ENCODE measurements at places on chromosomes 1 and 21. TPM values are rescaled to one million over a fixed set of nuclear protein-coding genes. Genes with fewer than 3 reads are reported as not detected.

PDPN gene
- not detected for polyA plus RNA-seq

DNA sequence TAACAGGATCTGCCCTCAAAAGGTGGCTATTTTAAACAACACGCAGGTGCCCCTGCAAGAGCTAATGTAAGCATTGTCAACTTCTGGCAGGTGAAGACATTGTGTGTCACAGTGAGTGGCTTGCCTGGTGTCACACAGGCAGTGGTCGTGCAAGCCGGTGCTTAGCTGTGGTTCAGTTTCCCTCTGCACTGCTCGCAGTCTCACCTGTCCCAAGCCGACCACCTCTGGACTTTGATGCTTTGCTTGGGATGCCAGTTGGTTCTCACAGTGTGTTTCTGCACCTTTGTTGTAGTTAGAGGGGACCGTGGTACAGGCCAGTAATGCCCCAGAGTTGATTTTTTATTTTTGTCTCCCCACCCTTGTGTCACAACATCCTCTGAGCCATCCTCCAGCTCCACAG, 85.2 kb downstream of the UCK2 start:
- no peaks in the 10 kb centered on the region for H3K27me3 ChIP-seq
- H3K27ac ChIP-seq: no peak overlapping the region
- H3K36me3 ChIP-seq: no peaks in the 10 kb centered on the region
- no peak overlapping the region for H3K4me3 ChIP-seq
- DNase-seq: no peak

- no peaks in the 10 kb centered on the region for H3K36me3 ChIP-seq
- DNase-seq: no peak
Measured at GRCh38 chr1:64050601-64051000, 152.8 kb upstream of the UBE2U start.

OR2T29 gene
- polyA plus RNA-seq: not detected

DNA sequence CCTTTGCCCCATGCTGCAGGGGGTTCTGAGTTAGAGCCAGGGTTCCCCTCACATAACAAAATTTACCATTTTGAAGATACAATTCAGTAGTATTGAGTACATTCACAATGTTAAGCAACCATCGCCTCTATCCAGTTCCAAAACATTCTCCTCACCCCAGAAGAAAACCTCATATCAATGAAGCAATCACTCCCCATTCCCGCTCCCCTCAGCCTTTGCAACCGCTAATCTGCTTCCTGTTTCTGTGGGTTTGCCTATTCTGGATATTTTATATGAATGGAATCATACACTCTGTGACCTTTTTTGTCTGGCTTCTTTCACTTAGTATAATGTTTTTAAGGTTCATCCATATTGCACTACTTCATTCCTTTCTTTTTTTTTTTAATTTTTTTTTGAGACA, 32.9 kb downstream of the SERINC2 start:
- H3K27me3 ChIP-seq: no peaks in the 10 kb centered on the region
- H3K36me3 ChIP-seq: no peaks in the 10 kb centered on the region
- no peak for DNase-seq
- H3K4me1 ChIP-seq: no peaks in the 10 kb centered on the region
- no peak overlapping the region for H3K4me3 ChIP-seq
- H3K27ac ChIP-seq: no peak overlapping the region

DNA sequence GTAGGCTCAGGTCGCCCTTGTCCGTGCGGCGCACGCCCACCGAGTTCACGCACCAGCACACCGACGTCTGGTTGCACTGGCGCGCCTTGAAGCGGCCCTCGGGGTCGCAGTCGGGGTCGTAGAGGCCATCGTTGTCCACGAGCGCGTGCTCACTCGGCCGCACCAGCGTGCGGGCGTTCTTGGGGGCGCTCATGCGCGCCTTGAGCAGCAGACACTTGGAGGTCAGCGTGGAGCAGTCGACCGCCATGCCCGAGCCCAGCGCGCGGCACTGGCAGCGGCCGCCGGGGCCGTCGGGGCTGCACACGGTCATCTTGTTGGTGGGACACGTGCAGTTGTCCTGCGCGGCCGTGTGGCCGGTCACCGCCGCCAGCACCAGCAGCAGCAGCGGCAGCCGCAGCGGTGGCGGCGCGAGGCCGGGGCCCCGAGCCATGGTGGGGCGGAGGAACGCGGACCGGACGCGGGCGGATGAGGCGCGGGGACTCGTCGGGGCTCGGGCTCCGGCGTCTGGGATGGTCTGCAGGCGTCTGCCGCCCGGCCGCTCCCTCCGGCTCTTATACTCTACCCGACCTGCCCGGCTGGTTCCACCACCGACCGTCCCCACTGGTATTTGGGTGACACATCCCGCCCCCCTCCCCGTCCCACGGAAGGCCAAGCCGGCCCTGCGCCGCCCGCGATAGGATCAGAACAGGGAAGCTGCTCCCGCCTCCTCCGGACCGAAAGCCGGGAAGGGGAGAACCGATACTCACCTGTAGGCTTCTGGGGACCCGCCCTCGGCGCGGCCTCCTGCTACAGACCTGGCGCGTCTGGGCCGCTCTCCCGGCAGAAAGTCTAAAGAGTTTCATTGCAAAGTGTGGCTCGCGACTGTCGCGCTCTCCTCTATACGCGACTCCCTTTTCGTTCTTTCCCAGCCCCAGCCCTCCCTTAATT, at the start of gene TACSTD2:
TSS of gene TACSTD2 (minus strand) at position 526 of the 927 bp plus-strand sequence. CDS start at position 430, 96 bp downstream.
- H3K36me3 ChIP-seq: no peaks in the 10 kb centered on the region
- H3K27me3 ChIP-seq: peaks cover 7% of the 10 kb centered on the region
- peaks cover 26% of the 10 kb centered on the region for H3K4me1 ChIP-seq
- no peak for DNase-seq

DNA sequence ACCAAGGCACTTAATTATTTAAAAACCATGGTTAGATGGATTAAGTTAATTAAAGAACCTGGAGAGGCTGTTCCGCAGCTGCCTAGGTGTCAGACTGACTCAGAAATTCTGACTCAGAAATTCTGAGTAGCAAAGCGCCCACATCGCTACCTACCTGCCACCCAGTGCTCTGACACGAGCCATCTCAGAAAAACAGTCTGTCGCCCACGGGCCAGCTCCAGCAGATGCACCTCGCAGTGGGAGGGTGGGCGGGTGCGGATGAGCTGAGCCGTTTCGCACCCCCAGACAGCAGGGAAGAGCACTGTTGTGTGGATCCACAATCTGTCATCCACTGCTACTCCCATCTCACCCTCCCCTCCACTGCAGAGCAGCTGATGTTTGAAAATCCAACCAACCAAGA, 13.5 kb downstream of the KCNK1 start:
- no peaks in the 10 kb centered on the region for H3K27me3 ChIP-seq
- H3K4me1 ChIP-seq: no peaks in the 10 kb centered on the region
- no peak overlapping the region for H3K27ac ChIP-seq
- no peak for DNase-seq
- no peak overlapping the region for H3K4me3 ChIP-seq
- H3K36me3 ChIP-seq: no peaks in the 10 kb centered on the region

GRCh38 chr1:50980505-50980904, 10.5 kb downstream of the CDKN2C start:
- DNase-seq: no peak
- peaks cover 23% of the 10 kb centered on the region for H3K4me1 ChIP-seq
- no peaks in the 10 kb centered on the region for H3K36me3 ChIP-seq
- no peaks in the 10 kb centered on the region for H3K27me3 ChIP-seq

Data from CD4-positive, alpha-beta memory T cell (primary cell).